Mammary epithelial cell (primary cell): ENCODE measurements at places on chromosomes 11 and 22.
A peak's percentile ranks its signal among the peaks of the same experiment; 100 is the strongest.

- peak; percentile 62 for DNase-seq
These were observed 5.2 kb upstream of the MAP6 start for GRCh38 chr11:75673977-75674582.

DNA sequence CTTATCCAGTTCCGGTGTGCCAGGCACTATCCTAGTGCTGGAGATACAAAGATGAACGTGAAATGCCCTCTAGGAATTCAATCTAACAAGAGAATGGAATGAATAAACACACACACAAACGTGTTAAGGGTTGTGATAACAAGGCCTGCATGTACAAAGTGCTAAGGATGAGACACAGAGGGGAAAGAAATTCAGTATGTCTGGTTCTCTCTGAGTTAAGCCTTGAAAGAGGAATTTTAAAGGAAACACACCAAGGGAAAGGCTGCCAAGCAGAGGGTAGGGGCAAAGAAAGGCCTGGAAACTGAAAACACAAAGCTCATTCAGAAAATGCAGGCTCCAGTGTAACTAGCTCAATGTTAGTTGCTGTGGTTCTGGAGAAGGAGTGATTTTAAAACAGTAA, 4.2 kb downstream of the CHKA start:
- no peak for DNase-seq

DNA sequence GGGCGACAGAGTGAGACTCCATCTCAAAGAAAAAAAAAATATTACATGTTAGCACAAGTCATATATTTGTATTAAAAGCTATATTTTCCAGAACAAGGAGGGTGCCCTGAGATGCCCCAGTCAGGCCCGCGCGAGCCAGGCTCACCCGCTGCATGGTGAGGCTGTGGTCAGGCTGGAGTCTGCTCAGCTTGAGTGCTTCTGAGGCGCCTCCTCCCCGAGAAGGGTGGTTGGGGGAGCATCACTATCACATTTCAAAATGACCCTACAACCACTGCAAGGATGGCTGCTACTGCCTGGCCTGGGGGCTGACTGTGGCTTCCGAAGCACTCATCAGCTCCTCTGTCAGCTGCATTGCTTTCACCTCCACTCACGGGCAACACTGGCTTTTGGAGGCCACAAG, 77.1 kb downstream of the SCUBE1 start:
- DNase-seq, result no peak

GRCh38 chr22:50542416-50542927, 3.2 kb upstream of the KLHDC7B start:
- DNase-seq, result peak; percentile 73

- DNase-seq, result no peak
These were observed 80.8 kb downstream of the ST3GAL4 start for GRCh38 chr11:126436209-126436755.

DNA sequence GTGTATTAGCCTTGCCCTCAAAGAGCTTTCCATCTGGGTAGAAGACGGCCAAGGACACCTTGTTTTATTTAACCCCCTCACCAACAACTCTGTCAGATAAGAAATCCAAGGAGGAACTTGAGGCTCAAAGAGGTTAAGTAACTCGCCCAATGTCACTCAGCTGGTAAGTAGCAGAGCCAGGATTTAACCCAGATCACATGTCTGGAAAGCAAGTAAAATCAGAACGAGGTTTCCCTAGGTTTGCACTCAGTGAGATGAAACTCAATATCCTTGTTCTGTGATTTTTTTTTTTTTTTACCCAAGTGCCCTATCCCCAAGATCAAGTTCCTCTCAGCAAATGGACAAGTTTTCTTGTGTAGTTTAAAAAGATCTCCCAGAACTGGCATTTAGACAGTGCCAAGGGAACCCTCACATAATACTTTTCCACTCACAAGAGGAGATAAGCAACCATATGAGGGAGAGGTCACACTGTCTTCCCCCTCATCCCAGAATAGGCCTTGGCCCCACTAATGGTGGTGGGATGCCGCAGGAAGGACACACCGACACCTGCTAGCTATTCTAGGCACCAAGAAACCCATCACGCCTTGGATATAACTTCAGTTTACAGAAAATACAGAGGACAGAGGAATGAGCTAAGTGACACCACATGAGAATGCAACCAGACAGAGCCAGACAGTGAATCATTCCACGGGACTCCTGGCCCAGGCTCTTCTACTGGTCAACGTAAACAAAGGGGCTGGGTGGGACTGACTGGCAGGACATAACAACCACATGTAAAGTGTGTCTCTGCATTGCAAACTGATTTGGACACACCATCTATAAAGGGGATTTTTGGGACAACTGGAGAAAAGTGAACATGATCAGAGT, 8.6 kb upstream of the ARAP1 start:
- no peak for DNase-seq

- peak; percentile 72 for DNase-seq
These were observed 11.7 kb downstream of the BTG4 start for GRCh38 chr11:111500481-111500880.

- no peak for DNase-seq
These were observed 25.0 kb downstream of the ARRB1 start for GRCh38 chr11:75326439-75326810.

DNA sequence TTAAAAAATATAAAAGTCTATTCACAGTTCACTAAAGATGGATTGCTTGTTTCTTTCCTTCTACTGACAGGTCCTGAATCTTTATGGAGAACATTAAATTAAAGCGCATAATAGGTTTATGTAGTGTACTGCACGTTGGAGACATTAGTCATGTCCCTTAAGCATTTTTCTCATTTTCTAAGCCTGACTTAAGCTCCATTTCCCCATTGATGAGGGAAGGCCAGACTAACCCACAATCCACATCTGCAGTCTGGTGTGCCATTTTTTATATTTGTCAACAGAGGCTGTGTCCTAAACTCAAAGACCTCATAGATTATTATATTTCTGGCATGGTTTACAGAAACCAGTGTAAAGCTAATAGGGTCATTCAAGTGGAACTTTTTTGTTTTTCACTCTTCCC, 39.9 kb downstream of the CADM1 start:
- no peak for DNase-seq

GRCh38 chr22:27863556-27863955, 55.5 kb downstream of the PITPNB start:
- DNase-seq, result no peak

DNA sequence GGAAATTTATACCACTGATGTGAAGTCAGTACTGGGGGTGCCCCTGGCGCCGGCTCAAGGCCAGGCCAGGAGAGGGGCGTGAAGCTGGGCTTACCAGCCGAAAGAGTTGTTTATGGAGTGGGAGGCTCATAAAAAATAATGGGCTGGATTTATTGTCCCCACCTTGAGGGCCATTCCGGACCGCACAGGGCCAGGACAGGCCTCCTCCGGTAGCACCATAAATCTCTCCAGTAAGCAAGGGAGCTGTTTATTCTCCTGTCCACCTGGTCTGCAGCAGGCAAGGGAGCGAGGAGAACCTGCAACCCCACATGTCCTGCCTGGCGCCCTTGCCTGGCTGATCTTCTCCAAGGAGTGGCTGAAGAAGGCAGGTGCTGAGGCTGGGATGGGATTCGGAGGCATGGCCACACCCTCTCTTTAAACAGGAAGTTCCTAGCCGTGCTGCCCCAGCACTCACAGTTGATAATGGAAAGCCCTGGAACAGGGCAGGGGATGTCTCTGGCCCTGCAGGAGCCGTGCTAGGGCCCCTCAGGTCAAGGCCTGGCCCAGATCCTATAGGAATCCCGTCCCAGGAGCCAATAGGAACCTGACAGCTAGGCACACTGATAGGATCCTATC, 65.1 kb downstream of the SCUBE1 start:
- no peak for DNase-seq

DNA sequence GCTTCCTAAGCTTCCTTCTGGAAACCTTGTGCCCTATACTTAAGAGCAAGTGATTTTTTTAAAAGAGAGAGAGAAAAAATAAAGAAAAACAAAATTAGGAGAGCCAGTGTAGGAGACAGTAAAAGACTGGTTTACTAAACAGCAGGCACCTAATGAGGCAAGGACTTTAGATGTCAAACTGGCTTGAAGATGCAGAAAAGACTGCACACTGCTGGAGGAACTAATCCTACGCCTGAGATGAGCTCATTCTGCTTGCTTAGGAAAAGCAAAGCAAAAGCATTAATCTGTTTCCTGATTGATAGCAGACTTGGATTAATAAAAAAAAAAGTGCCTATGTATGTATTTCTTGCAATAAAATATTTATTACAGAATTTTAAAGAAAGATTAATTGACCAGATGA, 113.6 kb upstream of the SEZ6L start:
- no peak for DNase-seq

GRCh38 chr22:37067428-37067827, 15.9 kb downstream of the KCTD17 start:
- DNase-seq, result no peak

GRCh38 chr11:83827940-83828554, 541.9 kb upstream of the CCDC90B start:
- no peak for DNase-seq

DNA sequence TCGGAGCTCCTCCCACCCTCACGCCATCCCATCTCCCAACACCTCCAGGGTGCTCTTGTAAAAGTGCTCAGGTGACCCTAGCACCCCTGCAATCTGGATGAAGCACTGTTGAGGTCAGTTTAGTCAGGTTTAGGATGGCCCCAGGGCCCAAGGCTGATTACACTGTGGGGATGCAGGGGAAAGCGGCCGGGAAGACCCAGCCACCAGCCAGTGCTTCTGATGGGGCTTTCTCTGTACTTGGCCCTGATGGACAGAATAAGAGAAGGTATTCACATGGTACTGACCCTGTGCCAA, 28.7 kb downstream of the TPBGL start:
- no peak for DNase-seq

DNA sequence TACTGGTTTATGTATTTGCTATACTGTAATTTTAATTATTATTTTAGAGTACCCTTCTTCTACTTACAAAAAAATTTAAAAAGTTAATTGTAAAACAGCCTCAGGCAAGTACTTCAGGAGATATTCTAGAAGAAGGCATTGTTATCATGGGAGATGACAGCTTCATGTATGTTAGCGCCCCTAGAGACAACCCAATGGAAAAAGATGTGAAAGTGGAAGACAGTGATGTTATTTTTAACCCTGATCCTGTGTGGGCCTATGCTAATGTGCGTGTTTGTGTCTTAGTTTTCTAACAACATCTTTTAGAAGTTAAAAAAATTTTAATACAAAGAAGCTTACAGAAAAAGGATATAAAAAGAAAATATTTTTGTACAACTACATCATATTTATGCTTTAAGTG, 205.0 kb downstream of the FAM76B start:
- DNase-seq, result no peak

DNA sequence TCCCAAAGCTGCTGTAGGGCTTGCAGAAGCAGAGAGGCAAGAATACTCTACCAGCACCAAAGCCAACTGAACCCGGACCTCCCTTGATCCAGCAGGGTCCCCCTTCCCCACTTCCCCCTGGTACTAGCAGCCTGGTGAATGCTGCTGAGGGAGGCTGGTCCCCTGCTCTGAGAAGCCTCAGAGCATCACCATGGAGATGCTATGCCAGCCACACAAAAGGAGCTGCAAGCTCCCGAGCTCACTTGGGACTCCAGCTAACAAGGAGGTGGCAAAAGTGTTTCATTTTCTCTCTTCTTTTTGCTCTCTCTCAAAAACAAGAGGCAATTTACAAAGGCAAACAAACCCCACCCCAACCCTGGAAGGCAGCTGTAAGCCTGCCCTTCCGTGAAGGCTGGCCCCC, 509.8 kb downstream of the BUD13 start:
- DNase-seq, result no peak
